ENCODE measurements at places on chromosomes 11 and 22.

DNA sequence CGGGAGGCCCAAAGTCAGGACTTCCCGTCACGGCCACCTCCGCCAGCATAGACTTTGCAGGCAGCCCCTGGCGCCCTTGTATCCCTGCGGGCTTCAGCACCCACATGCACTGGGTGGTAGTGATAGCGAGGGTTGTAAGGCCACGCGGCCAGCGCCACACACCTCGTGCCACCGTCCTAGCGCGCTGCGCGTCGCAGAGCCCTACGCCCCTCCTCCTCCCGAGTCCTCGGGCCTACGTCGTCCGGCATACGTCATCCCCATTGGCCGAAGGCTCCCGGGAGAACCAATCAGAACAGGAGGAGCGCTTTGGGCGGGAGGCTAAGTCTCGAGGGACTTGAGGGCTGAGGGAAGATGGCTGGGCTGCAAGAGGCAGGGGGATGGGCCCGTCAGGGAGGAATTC is 1.3 kb upstream of the BTBD18 start:
- DNase-seq: no peak

- no peak for DNase-seq
Observed at GRCh38 chr11:107182978-107183377, 164.7 kb upstream of the GUCY1A2 start.

- no peak for DNase-seq
Observed at GRCh38 chr11:114273071-114273470, 23.1 kb upstream of the NNMT start.

DNA sequence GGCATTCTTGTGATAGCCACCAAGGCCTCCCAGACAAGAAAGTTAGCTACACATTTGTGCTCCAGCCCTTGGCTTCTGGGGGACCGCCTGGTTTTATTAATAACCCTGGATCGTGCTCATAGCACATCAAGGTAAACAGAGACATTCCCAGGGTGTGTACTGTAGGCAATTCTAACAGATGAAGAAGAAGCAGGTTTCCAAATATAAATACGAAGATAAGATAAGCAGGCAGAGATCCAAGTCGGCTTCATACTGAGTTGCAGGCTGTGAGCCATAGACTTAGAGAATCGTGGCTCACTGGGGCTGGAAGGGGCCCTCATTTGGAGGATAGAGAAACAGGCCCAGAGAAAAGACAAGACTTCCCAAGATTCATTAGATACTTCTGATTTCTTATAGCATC is 131.4 kb downstream of the TENM4 start:
- no peak for DNase-seq

GRCh38 chr22:30459181-30460052 is 12.4 kb downstream of the SEC14L3 start:
- DNase-seq: peak; percentile 69

- DNase-seq: no peak
Observed at GRCh38 chr22:23571486-23571885, 8.6 kb downstream of the IGLL1 start.

- no peak for DNase-seq
Observed at GRCh38 chr11:77211040-77211451, 83.0 kb downstream of the MYO7A start.

GRCh38 chr11:64429970-64430369 is 71.0 kb downstream of the RPS6KA4 start:
- DNase-seq: no peak

DNA sequence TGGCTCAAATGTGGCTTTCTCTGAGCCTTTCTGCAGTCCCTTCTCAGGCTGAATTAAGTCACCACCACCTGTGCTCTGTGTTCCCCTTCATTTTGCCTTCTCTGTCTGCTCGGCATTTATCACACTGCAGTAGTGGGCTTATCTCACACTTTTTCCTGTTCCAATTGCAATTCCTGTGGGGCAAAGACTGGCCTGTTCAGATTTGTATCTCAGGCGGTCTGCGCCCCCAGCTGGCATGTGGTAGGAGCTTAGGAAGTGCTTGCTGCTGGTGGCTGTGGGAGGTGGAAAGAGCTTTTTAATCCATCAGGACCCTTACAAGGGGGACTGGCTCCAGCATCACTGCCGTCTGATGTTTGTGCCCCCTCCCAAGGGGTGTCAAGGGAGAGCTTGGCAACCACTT is 21.2 kb downstream of the BMAL1 start:
- DNase-seq: no peak

- peak; percentile 58 for DNase-seq
Observed at GRCh38 chr22:49934891-49935557, 16.6 kb downstream of the CRELD2 start.

- DNase-seq: no peak
Observed at GRCh38 chr11:78319453-78319955, 98.1 kb downstream of the GAB2 start.

All from nephron progenitor cell (in vitro differentiated cells).